Stimulated activated CD8-positive, alpha-beta memory T cell treated with anti-CD3 and anti-CD28 coated beads, Interleukin-7, amount 100 ng/mL, for 1 hour (primary cell): ENCODE measurements at places on chromosomes 7 and 10.

GRCh38 chr7:116527521-116527920 lies 2.7 kb downstream of the CAV1 start:
- no peak for DNase-seq

DNA sequence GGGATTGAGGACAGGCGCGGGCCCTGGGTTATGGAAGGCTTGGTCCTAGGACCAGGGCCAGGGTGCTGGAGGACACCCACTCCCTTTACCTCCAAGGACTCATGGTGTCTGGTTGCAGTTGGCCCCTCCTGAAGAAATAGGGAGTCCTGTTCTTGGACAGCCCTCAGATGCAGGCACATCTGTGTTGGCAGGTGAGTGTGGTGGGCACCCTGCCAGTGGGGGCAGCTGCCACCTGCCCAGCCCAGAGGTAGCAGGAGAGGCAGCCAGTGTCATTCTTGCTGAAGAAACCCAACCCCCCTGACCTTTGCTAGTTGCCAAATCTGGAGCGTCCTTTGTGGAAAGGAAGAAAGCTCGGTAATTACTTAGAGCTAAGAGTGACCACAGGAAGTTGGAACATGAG lies 8.3 kb downstream of the GALNT17 start:
- DNase-seq = no peak

- DNase-seq = no peak
Measured at GRCh38 chr7:16918288-16918895, 36.6 kb upstream of the AGR3 start.

GRCh38 chr10:132297526-132297925 lies 10.2 kb downstream of the STK32C start:
- DNase-seq = no peak

DNA sequence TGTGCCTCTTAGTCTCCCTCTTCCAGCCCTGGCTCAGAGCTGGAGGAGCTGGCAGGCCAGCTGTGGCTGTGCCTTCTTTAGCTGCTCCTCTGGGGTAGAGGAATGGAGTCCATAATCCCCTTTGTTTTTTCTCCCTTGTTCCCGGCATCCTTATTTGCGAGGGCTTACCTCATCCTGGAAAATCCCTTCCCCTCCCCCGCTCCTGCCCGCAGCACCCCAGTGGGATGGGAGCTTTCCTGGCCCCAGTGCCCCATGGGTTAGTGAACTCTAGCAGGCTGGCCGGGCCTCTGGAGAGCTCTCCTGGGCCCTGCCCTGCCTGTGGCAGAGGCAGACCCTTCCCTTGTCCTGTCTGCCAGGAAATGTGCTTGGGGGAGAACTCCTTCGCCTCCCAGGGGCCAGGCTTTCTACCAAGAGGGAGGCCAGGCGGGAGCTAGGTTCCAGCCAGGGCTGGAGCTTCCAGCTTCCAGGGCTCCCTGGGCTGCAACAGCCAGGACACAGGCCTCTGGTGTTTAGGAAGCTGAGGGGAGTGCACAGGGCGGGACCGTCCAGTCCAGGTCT lies 16.5 kb upstream of the TRIM8 start:
- no peak for DNase-seq

DNA sequence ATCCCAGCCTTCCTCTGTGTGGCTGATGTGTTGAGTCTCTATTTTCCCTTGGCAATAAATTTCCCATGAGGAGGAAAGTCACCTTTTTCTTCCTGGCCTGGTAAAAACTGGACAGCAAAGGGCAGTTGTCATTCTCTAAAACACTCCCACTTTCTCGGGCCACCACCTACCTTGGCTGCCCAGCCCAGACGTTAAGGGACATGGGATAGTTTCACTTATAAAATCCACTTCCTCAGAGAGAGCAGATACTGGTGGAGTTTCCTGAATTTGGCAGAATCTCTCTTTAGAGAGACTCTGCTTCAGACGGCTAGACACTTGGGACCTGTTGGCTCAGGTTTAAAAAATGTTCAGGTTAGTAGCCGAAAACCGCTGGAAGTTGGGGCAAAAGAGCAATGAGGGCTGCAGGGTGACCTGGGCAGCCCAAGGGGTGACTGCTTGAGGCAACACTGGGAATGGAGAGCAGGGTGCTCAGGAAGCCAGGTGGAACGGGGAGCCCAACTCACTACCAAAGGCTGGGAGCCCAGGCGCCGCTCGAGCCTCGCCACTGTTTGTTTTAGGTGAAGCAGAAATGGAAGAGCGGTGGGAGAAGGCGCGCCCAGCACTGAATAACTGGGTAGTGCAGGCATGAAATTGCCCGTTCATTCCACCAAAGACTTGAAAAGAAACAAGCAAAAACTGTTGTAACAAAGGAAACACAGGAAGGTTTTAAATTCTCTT lies 186.1 kb downstream of the TRIL start:
- no peak for DNase-seq

DNA sequence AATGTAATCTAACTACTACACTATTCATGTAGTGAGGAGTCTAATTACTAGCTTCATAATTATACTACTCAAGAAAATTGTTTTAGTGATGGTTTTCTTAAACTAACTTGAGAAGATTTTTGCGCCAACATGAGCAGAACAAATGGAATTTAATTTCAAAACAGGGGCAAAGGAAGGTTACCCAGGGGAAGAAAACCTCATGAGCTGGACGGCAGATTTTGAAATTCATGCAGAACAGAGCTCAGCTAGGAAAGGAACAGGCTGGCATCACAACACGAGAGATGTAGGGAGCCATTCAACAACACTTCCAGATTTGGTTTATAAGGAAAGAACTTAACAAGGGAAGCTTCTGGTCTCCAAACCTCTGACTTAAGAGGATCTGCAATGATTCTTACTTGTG lies 235.3 kb upstream of the PRKCQ start:
- DNase-seq = no peak

- no peak for DNase-seq
Measured at GRCh38 chr7:143479055-143479766, 1.5 kb downstream of the TAS2R41 start.

- DNase-seq = no peak
Measured at GRCh38 chr10:32950591-32951108, 7.4 kb downstream of the ITGB1 start.

GRCh38 chr10:105183536-105183935 lies 542.4 kb downstream of the SORCS3 start:
- DNase-seq = no peak

DNA sequence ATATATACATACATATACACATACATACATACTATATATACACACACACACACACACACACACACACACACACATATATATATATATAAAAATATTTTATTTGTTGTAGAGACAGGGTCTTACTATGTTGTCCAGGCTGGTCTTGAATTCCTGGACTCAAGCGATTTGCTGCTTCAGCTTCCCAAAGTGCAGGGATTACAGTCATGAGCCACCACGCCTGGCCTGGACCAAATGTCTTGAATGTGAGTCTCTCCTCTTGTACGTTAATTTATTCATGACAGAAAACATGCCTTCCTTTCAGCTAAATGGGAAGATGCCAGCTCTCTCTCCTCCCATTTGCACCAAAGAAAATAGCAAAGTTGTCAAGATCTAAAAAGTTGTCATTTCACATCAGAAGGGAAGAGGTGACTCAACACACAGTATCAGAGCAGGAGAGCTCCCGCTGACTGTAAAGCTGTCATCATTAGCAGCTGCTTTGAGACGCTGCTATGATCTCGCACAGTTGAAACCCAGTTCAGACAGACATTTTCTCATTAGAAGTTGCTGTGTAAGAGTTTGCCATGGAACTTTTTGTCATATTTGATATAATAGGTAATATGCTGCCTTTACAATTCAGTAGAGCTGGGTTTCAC lies 224.3 kb downstream of the SFMBT2 start:
- DNase-seq = no peak

- no peak for DNase-seq
Measured at GRCh38 chr7:128974241-128974934, 36.7 kb downstream of the IRF5 start.

- DNase-seq = no peak
Measured at GRCh38 chr7:32102432-32102873, 32.2 kb upstream of the PDE1C start.

DNA sequence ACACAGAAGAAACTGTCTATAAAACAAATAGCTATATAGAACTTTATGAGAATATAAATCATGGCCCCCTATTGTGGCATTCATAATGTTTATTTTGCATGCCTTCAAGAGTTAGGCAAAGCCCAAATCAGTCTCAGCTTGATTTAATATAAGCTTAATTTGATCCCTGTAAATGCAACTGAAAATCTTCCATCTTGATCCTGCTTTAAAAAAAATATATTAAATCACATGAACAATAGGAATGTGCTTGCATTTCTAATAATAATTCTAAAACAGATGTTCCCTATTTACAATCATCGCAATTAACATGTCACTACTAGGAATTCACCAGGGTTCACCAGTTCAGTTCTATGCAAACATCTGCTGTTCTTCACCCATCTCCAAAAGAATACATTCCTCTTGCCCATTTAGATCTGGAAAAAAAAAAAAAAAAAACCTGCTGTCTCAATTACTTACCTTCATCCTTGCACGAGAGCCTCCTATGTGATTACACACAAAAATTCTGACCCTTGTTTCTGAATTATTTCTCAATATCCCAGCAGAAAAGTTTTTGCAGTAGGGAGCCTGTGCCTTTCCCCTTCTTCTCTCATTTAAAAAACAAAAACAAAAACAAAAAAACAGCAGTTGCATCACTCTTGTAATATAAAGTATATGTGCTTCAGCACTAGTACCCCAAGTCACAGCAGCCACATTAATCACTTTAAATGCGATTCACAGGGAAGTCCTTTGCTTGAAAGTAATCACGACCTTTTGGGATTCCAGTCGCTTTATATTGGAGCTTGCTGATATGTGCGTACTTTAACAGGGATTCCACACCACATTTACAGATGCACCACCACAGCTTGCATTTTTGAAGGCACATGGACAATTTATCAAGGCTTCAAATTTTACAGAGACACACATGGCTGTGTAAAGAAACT lies 194.8 kb upstream of the KMT2E start:
- no peak for DNase-seq

DNA sequence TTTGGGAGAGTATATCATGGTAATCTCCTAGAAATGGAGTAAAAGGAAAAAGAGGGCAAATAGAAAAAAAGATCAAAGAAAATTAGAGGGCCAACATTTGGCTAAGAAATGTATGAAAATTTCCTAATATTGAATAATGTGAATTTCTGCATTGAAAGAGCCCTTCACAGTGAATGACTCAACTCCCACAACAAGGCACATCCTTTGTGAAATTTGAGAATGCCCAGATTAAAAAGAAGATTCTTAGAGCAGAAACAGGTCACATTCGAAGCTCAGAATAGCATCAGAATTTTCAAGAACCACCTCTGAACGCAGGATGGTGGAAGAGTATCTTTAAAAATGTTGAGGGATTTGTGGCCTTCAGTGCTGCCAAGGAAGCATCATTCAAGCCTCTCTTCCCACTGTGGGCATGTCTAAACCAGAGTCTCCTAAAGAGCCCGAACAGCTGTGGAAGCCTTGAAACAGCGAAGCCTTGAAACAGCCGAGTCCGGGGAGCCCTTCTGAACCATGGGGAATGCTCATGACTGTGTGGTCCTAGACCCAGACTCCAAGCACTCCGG lies 43.6 kb downstream of the GUSB start:
- DNase-seq = no peak

- DNase-seq = no peak
Measured at GRCh38 chr10:49082766-49083165, 32.6 kb downstream of the VSTM4 start.

DNA sequence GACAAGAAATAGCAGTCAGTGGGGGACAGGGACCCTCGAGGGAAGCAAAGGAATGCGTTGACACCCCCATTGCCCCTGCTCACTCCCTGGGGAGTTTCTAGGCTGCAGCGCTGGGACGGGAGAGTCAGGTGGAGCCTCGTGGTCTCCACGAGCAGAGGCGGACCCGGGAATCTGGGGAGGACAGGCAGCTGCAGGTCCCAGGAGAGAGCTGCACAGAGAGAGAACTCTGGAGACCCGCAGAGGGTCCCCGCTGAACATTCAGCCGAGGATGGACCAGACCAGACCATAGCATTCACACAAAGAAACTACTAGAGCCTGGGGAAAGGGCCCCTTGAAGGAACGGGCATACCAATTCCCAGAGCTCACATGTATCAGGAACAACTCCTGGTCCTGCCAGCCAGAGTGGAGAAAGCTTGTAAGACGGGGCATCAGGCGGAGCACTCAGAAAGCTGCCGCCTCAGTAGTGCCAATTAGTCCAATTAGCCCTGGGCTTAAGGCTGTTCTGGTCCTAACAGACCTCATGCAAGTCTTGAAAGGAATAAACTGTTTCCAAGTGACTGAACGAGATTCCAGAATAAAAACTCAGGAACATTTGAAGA lies 966.7 kb upstream of the ZNF722 start:
- DNase-seq = no peak

- DNase-seq = no peak
Measured at GRCh38 chr7:113071465-113071864, 15.2 kb downstream of the GPR85 start.

- no peak for DNase-seq
Measured at GRCh38 chr10:130389906-130390305, 253.7 kb downstream of the GLRX3 start.

GRCh38 chr7:33444511-33444910 lies 315.1 kb downstream of the BBS9 start:
- DNase-seq = no peak

- DNase-seq = no peak
Measured at GRCh38 chr10:13311177-13311575, 11.3 kb upstream of the PHYH start.

DNA sequence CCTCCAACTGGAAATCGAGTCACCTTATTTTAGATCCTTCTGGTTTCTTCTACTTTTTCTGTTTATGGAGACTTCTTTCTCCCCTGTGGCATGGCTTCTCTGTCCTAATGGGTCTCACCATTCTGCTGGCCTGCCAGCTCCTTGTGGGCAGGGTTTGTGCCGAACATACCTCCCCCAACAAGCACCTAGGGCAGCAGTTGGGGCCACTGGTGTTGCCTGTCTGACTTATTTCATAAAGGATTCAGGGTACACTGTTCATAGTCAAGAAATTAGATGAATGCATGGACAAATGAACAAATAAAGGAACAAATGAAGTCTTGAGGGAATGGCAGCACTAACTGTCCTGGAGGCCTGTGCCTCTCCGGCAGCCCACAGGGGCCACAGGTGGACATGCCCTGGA lies 55.6 kb upstream of the DOCK1 start:
- no peak for DNase-seq

- no peak for DNase-seq
Measured at GRCh38 chr7:121833991-121834390, 39.0 kb upstream of the PTPRZ1 start.
